ENCODE measurements at places on chromosomes 4 and X.

DNA sequence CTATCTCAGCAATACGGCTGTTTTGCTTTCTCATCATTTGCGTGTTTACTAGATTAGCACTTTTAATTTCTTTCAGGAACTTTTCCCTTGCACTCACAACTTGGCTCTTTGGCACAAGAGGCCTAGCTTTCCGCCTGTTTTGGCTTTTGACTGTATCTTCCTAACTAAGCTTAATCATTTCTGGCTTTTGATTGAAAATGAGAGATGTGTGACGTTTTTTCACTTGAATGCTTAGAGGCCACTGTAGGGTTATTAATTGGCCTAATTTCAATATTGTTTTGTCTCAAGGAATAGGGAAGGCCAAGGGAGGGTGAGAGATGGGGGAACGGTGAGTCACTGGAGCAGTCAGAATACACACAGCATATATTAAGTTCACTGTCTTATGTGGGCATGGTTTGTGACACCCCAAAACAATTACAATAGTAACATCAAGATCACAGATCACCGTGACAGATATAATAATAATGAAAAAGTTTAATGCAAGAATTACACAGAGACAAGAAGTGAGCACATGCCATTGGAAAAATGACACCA lies 27.3 kb downstream of the MND1 start:
- DNase-seq = no peak

DNA sequence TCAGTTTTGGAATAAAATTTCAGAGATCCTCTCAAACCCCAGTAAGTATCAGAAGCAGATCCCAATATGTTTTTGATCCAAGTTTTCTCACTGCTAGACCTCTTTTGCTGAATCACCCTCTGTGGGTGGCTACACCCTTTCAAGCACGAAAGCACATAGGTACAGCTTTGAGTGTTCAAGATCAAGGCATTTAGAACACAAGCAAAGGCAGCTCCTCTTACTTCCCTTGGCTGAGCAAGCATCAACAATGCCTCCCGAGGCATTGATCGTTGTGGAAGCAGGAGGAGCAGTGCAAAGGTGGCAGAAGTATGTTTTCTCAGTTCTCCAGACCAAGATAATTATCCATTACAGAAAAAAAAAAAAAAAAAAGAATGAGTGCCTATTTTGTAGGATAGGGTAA lies 72.0 kb upstream of the TSPAN7 start:
- DNase-seq = no peak

DNA sequence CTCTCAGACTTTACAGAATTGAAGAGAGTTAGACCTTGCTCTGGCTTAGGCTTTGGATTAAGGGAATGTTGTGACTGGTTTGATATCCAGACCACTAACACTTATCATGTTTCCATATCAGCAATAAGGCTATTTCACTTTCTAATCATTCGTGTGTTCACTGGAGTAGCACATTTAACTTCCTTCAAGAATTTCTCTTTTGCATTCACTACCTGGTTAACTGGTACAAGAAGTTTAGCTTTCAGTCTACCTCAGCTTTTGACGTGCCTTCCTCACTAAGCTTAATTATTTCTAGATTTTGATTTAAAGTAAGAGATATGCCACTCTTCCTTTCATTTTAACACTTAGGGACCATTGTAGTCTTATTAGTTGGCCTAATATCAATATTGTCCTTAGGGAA lies 62.6 kb downstream of the CASP6 start:
- no peak for DNase-seq

GRCh38 chr4:173696011-173696410 lies 166.0 kb upstream of the HAND2 start:
- DNase-seq = no peak

DNA sequence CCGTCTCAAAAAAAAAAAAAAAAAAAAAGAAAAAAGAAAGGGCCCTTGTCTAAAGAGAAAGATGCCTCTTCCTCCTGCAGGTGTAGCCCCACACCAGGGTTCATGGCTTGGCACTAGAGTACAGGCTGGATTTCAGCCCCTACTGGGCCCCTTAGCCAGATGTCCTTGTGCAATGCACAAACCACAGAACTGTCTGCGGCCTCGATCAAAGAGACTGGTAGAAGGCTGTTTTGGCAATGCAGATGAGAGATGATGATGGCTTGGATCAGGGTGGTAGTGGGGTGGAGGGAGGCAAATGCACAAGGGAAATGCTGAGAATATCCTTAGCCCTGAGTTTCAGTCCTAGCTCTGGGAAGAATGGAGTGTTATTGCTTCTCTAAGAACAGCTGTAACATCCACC lies 26.5 kb upstream of the TSR2 start:
- no peak for DNase-seq

GRCh38 chr4:7540206-7540605 lies 105.5 kb upstream of the PSAPL1 start:
- no peak for DNase-seq

GRCh38 chr4:159312236-159312635 lies 209.4 kb downstream of the RAPGEF2 start:
- DNase-seq = no peak

GRCh38 chr4:123093236-123093635 lies 170.8 kb upstream of the NUDT6 start:
- no peak for DNase-seq

GRCh38 chr4:33369446-33369845 lies 2649.3 kb downstream of the PCDH7 start:
- no peak for DNase-seq

DNA sequence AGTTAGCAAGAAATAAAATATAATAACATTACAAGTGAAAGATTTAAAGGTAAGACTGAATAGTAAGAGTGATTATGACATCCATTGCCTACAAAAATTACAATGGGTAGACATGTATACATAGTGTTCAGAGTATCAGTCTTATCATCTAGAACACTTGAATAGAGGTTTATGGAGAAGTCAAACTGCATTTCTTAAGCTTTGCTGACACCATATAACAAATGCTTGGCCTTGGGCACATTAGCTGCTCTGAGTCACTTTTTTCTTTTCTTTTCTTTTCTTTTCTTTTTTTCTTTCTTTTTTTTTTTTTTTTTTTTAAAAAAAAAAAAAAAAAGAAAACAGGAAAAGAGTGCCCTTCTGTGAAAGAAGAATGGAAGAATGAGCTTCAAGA lies 220.0 kb downstream of the SPCS3 start:
- DNase-seq = no peak

DNA sequence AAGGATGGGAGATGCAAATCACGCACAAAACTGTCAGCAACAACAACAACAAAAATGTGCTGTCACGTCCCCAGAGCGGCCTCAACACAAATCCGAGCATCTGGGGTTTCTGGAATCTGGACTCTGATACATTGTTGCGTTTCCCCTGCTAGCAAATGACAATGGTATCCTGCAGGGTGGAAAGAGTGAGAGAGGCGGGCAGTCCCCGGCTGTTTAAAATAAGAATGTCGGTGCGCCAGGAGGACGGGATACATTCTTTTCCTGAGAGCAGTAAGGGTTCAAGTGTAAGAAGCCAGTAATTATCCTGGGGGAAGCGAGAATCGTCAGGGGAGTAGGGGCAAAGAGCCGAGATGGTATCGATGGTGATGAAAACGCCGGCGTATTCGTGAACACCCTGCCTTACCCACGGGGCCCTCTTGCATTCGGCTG lies 310.2 kb downstream of the ASMT start:
- DNase-seq = no peak

DNA sequence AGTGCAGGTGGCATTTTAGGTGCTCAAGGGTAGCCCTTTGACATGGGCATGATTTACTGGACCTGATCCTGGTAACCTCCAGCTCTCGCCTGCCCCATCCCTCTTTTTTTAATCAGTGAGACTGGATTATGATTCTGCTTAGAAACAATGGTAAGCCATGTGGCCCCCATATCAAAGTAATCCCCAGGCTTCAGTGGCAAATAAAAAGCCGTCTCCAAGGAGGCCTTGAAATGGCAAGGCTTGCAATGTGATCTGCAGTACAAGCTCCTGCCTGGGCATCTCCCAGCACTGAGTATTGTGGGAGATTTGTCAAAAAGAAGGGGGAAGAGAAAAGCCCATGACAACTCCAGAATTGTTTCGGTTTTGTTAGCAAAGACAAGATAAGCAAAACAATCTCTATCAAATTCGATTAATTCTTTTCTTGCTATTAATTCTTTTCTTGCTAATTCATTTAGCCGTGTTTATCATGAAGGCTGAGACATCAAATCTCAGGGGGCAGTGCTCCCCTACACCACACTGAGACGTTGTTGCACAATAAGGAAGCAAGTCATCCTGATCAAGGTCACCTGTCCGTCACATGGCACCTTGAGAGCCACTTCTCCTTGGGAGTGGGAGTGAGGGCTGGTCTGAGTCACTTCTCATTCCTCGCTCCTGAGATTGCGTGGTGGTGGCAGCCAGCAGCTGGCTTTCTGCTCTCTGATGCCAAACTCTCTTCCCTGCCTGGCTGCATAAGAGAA lies 312.7 kb upstream of the GATB start:
- DNase-seq = no peak

DNA sequence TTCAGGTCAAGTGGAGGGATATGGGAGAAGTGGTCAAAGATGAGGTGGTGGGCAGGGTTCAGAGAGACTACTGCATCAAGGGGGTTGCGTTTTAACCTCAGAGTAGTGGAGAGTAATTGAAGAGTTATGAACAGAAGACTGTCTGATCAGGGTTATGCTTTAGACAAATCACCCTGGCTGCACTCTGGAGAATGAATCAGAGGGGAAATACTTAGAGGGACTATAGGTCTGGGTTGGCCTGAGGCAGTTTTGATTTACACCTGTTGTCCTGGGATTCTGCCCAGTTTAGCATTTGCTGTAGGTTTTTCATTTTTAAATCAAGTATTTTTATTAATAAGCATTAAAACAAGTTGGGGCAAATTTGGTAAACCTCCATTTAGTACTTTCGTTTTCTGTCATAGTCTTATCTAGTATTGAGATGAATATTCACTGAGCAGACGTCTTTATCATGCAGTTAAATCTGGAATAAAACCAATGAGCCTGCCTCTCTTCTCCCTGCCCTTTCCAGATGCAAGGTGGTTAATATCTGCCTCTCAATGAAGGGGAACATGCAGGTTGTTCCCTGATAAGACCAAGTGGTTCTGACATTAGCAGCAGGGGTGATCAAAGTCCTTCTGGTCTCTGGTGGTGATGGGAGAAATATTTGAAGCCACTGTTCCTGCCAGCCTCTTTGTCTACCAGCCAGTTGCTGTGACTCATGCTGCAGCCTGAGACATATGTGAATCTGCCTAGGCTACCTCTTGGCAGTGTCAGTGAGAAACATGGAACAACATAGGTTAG lies 116.0 kb upstream of the RPS6KA3 start:
- DNase-seq = no peak

GRCh38 chrX:135302269-135302873 lies 6.9 kb upstream of the ETDC start:
- DNase-seq = no peak

DNA sequence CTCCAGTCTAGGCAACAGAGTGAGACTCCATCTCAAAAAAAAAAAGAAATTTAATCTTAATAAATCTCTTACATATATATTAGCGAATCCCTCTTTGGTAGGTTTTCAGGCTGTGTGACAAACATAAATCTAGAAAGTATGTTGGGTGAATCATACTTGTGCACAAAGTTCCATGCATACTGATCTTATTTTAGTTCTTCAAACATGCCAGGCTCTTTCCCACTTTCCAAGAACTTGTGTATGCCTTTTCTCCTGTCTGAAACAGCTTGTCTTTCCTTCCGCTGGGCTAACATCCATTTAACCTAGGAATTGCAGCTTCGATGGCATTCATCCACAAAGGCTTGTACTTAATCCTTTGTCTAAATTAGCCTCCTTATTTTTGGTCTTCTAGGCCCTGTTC lies 156.6 kb upstream of the CASK start:
- DNase-seq = no peak

DNA sequence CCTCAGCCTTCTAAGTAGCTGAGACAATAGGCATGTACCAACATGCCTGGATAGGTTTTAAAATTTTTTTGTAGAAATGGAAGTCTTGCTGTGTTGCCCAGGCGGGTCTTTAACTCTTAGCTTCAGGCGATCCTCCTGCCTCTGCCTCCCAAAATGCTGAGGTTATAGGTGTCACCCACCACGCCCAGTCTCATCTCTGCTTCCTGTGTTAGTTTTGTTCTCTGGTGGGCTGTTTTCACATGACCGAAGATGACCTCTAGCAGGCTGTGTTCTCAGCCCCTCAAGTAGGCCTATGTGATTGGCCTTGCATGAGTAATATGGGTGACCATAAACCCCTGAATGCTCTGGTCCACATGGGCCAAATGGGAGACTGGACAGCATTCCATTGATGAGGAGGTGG lies 56.8 kb upstream of the MSANTD1 start:
- no peak for DNase-seq

DNA sequence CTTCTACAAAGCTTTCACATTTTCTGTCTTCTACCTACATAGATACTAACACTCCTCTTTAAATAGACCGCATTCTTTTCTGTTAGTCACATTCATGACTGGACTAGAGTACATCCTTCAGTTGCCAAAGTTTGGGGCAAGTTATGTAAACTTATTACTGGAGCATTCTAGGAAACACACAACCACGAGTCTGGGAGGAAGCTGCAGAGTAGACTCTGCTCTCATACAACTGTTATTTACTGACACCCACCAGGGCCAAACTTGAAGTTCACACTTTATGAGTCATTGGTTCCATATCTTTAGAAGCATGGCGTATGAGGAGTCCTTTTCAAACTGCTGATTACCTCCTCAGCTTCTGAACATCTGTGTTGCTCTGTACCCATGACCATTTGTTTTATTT lies 87.0 kb downstream of the RNF150 start:
- DNase-seq = peak; percentile 44

- no peak for DNase-seq
These were observed 17.6 kb downstream of the THAP9 start for GRCh38 chr4:82918091-82918490.

GRCh38 chr4:171031338-171031737 lies 781.9 kb upstream of the GALNTL6 start:
- DNase-seq = no peak

DNA sequence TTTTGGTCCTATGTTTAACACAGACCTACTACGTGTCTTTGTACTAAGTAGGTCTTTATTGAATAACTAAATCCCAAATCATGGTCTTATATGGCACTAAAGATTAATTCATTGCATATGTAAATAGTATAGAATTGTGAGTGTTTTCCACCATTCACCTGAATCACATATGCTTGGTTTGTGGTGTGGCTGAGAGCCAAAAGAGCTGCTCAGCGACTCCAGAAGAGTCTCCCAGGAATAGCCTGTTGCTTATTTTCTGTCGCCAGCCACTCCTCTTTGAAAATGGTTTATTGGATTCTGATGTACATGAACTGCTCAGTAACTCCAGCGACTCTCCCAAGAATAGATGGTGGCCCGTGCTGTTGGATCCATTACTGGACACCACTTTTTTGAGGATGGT lies 184.5 kb downstream of the CLCN4 start:
- DNase-seq = no peak

DNA sequence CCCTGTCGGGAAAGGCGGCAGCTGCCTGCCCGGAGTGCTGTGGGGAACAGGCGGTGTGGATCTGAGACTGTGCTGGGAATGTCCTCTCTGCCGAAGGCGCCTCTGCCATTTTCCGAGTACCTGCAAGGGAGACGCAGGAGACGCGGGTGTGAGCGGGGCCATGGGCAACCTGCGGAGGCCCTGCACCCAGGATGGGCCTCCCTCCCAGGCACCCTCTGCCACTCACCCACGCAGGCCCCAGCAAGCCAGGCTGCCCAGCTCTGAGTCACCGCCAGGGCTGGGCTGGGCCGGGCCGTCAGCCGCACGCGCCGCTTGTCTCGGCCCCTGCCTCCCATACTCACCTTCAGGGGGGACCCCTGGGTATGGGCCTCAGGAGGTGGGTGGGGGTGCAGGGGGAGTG lies 3.5 kb upstream of the FGFR3 start:
- no peak for DNase-seq

All from heart left ventricle (tissue), 16 donors.